NCI-H1048 (cell line): ENCODE measurements at places on chromosomes 6 and 20.

DNA sequence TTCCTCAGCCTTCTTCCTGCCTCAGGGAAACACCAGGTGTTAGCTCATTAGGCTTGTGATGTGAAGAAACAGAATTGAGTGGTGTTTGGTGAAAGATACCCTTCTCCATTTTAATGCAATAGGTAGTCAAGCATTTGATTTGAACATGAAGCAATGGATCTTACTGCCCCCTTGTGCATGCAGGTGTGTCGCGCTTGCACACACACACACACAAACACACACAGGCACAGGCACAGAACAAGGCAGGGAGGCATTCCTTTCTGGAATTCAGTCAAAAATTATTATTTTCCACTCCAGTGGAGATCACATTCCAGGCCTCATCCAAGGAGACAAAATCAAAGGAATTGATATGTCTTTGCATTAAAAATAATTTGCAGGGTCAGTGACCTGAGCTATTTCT lies 667.0 kb upstream of the MARCKS start:
- no peak for DNase-seq

DNA sequence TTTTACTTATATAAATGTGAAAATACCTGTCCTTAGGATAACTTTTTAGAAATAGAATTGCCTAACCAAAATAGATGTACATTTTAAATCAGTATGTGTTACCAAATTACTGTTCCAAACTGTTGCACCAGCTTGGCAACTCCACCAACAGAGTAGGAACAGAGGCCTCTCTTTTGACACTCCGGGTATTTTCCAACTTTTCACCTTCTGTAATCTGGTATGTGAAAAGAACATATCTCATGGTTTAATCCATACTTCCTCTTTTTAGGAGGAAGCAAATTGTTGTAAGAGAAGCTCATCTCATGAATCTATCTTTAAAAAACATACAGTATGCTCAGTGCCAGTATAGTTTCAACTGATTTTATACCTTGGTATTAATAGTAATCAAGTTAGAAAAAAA lies 24.9 kb downstream of the RNF144B start:
- DNase-seq = no peak

DNA sequence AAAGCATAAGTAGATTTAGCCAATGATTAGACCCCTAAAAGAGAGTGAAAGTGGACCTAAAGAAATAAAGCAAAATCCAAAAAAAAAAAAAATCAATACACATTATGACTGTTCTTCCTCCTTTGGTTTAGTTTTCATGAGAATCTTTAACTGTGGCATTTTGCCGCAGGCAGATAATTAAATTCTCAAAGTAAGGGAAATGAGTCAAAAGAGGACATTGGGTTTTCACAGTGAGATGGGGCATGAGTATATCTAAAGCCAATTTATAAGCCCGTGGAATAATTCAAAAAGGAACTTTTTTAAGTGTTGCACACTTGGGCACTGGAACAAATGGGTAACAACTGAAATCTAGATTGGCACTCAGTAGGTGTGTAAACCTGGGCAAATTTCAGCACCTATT lies 230.3 kb downstream of the PKHD1 start:
- DNase-seq = no peak

DNA sequence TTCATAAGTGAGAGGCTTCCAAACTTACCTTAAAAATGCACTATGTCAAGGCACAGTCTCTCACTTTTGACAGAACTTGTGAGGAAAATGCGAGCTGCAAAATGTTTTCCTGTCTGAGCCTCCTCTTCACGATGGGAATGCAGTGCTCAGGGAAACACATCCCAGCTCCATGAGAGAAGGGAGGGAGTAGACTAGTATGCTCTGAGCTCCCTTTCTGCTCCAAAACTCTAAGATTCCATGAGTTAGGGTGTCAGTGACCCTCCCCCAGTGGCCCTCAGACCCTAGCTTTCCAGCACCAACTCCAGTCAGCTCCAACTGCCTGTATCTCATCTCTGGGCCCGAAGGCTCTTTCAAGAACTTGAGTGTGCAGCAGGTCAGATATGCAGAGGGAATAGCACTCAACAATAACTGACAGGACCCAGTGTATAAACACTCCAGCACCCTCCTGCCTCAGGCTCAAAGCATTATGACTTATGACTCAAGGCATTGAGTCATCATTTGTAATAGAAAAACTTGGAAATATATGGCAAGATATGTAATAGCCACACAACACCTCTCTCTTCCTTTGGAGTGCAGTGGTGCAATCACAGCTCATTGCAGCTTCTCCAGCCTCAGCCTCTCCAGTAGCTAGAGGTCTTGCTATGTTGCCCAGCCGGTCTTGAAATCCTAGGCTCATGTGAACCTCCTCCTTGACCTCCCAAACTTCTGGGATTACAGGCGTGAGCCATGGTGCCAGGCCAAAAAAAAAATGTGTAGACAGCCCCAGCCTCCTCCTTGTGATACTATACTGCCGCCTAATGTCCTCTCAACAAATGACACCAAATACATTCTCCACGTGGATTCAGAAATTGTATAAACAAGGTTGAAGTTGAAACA lies 16.7 kb upstream of the ENTPD6 start:
- no peak for DNase-seq

GRCh38 chr6:32140420-32141046 lies 10.4 kb upstream of the FKBPL start:
- DNase-seq = no peak

- DNase-seq = no peak
These were observed 99.7 kb downstream of the LIN28B start for GRCh38 chr6:105056646-105057045.

GRCh38 chr6:35181933-35182612 lies 31.7 kb upstream of the SCUBE3 start:
- no peak for DNase-seq

DNA sequence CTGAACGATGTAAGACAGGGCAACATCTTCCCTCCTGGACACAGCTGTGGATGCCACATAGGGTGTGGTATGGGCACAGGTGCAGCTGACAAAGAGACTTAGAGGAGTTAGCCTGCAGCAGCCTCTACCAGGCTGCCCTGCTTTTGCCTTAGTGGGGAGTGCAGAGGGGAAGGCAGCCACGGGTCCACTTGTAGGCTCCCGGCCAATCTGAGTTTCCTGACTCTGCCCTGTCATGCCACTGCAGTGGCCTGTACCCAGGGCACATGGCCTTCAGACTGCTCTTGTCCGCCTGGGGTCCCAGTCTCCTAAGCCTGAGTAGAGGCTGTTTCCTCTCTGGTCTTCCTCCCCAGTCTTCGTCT lies 17.1 kb upstream of the CST9L start:
- DNase-seq = no peak

- DNase-seq = no peak
These were observed 90.5 kb downstream of the ZMYND8 start for GRCh38 chr20:47265984-47266383.

GRCh38 chr6:32112431-32112980 lies 3.4 kb upstream of the TNXB start:
- DNase-seq = no peak

GRCh38 chr20:54608039-54608745 lies 132.8 kb downstream of the DOK5 start:
- no peak for DNase-seq

DNA sequence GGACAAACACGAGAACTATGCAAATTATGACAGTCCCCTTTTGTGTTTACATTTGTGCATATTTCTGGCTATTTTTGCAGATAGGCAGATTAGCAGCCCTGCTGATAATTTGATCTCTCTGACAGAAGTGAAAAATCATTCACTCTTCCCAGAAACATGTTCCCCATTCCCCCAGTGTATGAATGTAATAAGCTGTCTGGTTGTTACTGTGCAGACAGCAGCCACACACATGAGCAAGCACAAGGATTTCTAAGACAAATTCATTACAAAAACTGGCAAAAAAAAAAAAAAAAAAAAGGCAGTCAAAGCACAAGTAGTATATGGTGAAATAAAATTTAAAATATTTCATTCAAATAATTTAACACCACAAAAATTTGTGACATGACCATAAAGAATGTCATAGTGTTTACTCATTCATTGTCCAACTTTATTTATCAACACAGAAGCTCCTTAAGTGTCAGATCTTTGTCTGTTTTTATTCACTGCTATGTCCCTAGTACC lies 95.5 kb upstream of the VGLL2 start:
- DNase-seq = no peak

DNA sequence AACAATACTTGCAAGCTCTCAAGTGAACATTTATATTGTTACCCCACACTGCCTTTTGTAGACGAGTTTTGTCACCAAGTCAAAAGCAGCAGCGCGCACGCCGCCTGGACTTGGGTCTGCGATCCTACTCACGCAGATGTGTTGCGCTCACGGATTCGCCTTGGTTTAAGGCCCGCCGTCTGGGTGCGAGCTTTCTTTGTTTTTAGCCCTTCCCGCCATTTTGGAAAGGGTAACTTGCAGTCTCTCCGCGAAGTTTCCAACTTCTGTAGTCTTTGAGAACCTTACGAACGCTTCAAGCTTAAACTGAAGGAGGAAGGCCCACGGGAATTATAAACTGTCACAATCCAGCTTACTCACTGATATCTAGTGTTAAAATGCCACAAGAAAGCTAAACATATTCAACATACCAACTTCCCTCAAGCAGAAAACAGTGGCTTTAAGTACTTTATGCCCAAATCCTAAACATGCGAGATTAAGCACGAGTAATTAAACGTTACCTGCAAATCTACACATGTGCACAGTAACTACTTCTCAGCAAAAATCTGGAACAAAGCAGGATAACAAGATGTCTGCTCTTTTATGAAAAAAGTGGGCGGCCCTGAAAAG lies 80.4 kb upstream of the BTN3A2 start:
- DNase-seq = no peak

DNA sequence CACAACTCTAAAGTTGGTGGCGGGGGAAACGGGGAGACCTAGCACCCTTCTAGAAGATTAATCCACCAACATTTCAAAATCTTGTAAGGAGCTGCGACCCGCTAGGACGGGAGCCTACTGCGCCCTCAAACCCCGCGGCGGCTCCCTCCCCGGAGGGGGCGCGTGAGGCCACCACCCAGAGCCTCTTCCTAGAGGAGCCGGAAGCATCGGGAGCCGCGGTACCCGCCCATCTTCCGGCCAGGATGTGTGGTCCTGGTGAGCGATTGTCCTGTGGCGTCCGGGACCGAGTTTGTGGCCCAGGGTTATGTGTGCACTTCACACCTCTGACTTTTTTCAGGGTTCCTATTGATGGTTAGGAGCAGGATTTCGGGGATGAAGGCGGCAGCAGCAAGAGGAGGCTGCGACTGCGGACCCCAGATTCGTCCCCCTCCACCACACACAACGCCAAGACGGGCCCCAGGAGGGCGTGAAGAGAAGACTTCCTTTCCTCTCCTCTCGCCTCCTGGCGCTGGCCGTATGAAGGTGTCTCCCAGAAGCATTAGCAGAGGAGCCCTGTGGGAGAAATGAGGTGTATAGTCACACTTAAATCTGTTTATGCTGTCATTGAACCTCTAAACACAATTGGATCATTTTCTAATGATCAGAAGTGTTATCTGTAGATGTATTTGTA lies 10.7 kb downstream of the ZNF165 start:
- no peak for DNase-seq

GRCh38 chr6:25233226-25233625 lies 45.9 kb upstream of the CARMIL1 start:
- DNase-seq = no peak

DNA sequence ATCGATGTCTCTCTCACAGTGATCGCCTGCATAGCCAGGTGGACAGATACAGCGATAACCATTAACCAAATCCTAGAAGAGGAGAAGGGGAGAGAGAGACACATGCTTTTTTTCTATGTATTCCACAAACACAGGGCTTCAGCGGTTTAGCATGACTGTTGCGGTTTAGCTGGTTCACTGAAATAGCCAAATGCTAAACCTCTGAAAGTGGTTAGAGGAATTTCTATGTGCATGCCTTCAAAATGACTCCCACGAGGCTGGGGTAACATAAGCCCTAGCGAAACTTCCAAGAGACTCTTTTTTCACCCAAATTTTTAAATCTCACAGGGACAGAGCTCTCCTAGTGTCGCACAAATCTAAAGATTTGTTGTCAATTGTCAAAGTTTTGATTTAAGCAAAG lies 25.1 kb downstream of the JAG1 start:
- DNase-seq = no peak
